ENCODE measurements at places on chromosomes 4 and X.

- no peak for DNase-seq
These were observed 17.3 kb downstream of the F8 start for GRCh38 chrX:155005190-155005589.

- DNase-seq = no peak
These were observed 24.1 kb downstream of the CT45A1 start for GRCh38 chrX:135737366-135738071.

- no peak for DNase-seq
These were observed 1176.7 kb downstream of the NLGN4X start for GRCh38 chrX:5051831-5052491.

GRCh38 chr4:152148057-152148456 lies 387.2 kb upstream of the GATB start:
- no peak for DNase-seq

- no peak for DNase-seq
These were observed 20.3 kb downstream of the RGS12 start for GRCh38 chr4:3313139-3313538.

GRCh38 chr4:57147335-57148060 lies 37.3 kb upstream of the IGFBP7 start:
- no peak for DNase-seq

- no peak for DNase-seq
These were observed 201.1 kb downstream of the OPHN1 start for GRCh38 chrX:68232206-68232605.

GRCh38 chrX:109374262-109374960 lies 107.5 kb downstream of the GUCY2F start:
- DNase-seq = no peak

Data from C1 segment of cervical spinal cord (tissue), 14 donors.